B cell (primary cell): ENCODE measurements at places on chromosomes 3 and 15.

DNA sequence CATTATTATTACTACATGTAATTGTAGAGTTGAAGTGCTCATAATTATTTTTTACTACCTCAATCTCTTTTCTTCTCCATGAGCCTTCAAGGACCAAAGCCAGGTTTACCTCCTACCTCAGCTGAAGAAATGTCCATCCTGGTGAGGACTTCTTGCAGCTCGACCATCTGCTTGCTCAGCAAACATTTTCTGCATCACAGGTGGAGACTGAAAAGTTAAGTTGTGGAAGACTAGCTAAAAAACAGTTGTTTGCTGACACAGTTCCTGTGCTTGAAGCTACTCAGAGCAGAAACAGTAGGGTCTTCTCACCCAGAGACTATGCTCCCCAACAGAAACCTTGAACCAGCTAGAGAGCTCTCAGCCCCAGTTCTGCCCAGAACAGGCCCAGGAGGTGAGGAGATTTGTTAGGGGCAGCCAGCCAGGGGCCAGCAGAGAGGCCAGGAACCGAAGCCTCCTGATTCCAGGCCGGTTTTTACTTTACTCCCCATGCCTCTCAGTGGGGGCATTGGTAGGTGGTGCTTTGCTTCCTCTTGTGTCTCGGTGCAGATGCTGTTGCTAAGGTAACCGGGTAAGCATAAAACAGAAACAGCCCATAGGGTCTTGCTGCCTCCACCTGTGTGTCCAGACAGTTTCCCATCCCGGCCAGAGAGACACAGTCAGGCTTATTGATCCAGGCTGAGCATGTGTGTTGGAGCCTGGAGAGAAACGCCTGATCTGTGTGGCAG, 54.9 kb downstream of the CCNL1 start:
- no peak overlapping the region for H3K4me3 ChIP-seq
- no peaks in the 10 kb centered on the region for H3K27me3 ChIP-seq
- H3K4me1 ChIP-seq = peaks cover 25% of the 10 kb centered on the region
- H3K27ac ChIP-seq = peak overlapping the region; percentile 23
- peak; percentile 80 for DNase-seq
- no peaks in the 10 kb centered on the region for H3K36me3 ChIP-seq

DNA sequence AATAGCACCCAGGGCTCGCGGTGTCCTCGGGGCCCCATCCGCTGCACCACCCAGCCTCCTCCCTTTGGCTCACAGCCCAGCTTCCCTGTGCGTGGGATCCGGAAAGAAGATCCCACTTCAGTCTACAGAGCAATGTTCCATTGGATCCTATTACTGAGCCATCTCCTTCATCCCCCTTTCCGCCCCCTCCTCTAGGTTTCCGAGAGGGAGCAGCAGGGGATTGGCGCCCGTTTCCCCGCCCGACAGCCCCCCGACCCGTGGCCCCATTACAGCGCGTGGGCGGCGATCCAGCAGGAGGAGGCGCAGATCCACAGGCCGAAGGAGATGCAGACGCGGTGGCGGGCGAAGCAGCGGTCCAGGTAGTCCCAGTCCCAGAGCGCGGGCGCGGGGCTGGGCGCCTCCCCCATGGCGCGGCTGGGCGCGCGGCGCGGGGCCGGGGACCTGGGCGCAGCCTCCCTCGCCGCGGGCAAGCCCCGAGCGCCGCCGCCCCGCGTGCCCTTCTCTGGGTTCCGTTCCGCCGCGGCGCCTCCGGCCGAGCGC, 340 bp downstream of the TMEM44 start:
- DNase-seq = no peak
- H3K4me1 ChIP-seq = peaks cover 4% of the 10 kb centered on the region
- no peaks in the 10 kb centered on the region for H3K27me3 ChIP-seq

GRCh38 chr3:104537323-104537722, 829.4 kb upstream of the ALCAM start:
- H3K27ac ChIP-seq = no peak overlapping the region
- H3K4me1 ChIP-seq = no peaks in the 10 kb centered on the region
- no peaks in the 10 kb centered on the region for H3K27me3 ChIP-seq
- H3K36me3 ChIP-seq = no peaks in the 10 kb centered on the region

DNA sequence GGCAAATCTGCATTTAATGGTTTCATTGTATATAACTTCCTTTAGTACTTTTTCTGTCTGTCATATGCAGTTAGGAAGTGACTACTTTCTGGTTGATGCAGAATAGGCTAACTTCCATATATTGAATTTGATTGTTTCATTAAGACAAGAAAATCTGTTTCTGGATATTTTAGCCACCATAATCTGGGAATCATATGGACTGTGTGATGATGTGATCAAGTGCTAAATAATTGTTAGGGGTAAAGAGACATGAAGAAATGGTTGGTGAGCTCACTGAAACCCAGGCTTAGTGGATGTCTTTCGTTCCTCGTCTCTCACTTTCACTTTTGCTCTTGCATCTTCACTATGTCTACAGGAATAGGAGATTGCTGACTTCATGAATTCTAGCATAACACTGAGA, 3.5 kb upstream of the MNS1 start:
- H3K27me3 ChIP-seq = no peaks in the 10 kb centered on the region
- H3K4me3 ChIP-seq = peak overlapping the region; percentile 14
- peak; percentile 62 for DNase-seq
- peaks cover 4% of the 10 kb centered on the region for H3K4me1 ChIP-seq
- no peaks in the 10 kb centered on the region for H3K36me3 ChIP-seq

DNA sequence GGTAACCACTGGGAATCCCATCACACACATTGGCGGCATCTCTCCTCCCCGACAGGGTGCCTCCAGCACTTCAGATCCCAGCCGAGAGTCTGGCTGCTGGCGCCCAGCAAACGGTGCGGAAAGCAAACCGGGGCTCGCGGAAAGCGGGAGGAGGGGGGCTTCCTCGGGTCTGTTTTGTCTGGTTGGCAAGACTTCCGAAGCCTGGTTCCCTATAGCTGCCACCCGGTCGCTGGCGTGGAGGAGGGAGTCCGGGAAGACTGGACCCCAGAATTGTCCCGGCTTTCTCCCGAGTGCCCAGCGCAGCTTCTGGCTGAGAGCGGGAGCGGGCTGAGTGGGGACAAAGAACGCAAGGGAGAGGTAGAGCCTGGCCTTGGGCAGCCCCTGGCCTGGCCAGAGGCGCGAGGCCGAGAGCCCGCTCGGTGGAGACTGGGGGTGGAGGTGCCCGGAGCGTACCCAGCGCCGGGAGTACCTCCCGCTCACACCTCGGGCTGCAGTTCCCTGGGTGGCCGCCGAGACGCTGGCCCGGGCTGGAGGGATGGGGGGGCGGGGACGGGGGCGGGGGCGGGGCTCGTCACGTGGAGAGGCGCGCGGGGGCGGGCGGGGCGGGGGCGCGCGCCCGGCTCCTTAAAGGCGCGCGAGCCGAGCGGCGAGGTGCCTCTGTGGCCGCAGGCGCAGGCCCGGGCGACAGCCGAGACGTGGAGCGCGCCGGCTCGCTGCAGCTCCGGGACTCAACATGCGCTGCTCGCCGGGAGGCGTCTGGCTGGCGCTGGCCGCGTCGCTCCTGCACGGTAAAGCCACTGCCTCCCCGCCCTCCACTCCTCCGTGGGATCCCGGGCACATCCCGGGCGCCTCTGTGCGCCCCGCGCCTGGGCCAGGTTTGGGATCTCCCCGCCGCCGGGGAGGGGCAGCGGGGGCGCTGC, at the start of gene CHRNA7:
Gene CHRNA7 (plus strand): TSS at position 654 of the 920 bp plus-strand sequence. CDS start 80 bp downstream, at position 734.
- H3K27ac ChIP-seq = no peak within 1 kb of the TSS
- peak; percentile 3 for DNase-seq
- no peaks in the 10 kb centered on the region for H3K27me3 ChIP-seq
- H3K4me1 ChIP-seq = peaks cover 9% of the 10 kb centered on the region

GRCh38 chr15:83476066-83476465, 28.9 kb downstream of the SH3GL3 start:
- no peak for DNase-seq
- H3K27me3 ChIP-seq = no peaks in the 10 kb centered on the region
- H3K4me1 ChIP-seq = no peaks in the 10 kb centered on the region
- H3K36me3 ChIP-seq = no peaks in the 10 kb centered on the region
- no peak overlapping the region for H3K4me3 ChIP-seq

DNA sequence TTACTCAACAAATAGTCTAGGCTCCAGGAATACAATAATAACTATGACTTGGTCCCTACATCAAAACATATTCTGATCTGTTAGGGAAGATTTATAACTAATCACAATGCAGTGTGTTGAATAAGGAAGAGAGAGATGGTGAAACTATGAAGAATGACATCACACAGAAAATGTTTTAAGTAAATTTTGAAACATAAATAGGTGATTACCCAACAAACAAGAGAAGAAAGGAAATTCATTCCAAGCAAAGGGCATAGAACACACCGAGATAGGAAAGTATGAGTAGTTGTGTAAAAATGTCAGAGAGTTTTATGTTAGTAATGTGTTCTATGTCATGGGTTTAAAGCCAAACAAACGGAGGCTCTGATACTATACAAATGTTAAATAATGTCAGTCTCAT, 13.4 kb downstream of the SEC62 start:
- no peak overlapping the region for H3K4me3 ChIP-seq
- H3K27ac ChIP-seq = peak overlapping the region; percentile 55
- peaks cover 9% of the 10 kb centered on the region for H3K4me1 ChIP-seq
- H3K36me3 ChIP-seq = peaks cover 20% of the 10 kb centered on the region

- H3K4me3 ChIP-seq = no peak overlapping the region
- H3K27me3 ChIP-seq = no peaks in the 10 kb centered on the region
- no peak overlapping the region for H3K27ac ChIP-seq
- peaks cover 5% of the 10 kb centered on the region for H3K36me3 ChIP-seq
- DNase-seq = no peak
Observed at GRCh38 chr3:4606911-4607310, 113.8 kb downstream of the ITPR1 start.

DNA sequence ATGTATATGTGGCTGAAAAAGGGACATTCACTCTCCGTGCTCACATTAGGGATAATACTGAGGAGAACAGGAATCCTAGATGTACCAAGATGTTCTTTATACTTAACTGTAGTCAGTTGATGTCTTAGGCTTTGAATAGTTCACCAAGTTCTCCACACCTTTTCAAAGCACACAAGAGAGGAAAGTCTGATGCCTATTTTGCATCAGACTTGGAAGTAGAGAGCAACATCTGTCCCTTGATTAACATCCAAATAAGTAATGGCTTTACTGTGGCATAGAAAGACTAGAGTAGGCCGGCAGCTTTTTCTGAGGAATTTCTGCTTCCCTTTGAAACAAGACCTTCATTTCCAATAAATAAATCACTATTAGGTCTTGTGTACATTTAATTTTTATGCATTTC, 34.0 kb downstream of the PIGB start:
- H3K4me3 ChIP-seq = no peak overlapping the region
- H3K27me3 ChIP-seq = no peaks in the 10 kb centered on the region
- no peak for DNase-seq
- no peaks in the 10 kb centered on the region for H3K36me3 ChIP-seq

GRCh38 chr15:25802285-25802830, 60.8 kb downstream of the ATP10A start:
- no peak overlapping the region for H3K27ac ChIP-seq
- no peak for DNase-seq
- peaks cover 11% of the 10 kb centered on the region for H3K27me3 ChIP-seq
- H3K4me1 ChIP-seq = peaks cover 45% of the 10 kb centered on the region
- no peak overlapping the region for H3K4me3 ChIP-seq
